GM23338 (cell line): ENCODE measurements at places on chromosomes 6 and 20.

GRCh38 chr20:50044353-50044960 lies 61.7 kb downstream of the SNAI1 start:
- DNase-seq, result no peak

GRCh38 chr6:115194981-115195638 lies 852.3 kb upstream of the HS3ST5 start:
- no peak for DNase-seq

- no peak for DNase-seq
Measured at GRCh38 chr20:22904905-22905304, 130.2 kb upstream of the SSTR4 start.

GRCh38 chr20:16143596-16143995 lies 429.7 kb downstream of the KIF16B start:
- DNase-seq, result no peak

DNA sequence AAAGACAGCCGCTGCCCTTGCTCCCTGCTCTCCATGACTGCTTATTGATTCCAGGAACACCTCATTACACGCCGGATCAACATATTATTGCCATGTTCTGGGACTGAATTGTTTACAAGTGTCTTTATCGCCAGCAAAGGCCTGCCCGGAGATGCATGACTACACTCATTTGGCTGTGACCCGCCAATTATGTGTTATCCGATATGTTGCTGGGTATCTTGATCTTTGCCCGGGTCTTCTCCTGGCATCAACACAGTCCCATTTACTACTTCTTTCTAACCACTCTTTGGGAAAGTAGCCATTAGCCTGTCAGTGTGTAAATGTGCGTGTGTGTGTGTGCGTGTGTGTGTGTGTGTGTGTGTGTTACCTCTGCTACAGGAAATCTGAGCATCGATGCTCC lies 15.4 kb downstream of the LINC00237 start:
- no peak for DNase-seq

DNA sequence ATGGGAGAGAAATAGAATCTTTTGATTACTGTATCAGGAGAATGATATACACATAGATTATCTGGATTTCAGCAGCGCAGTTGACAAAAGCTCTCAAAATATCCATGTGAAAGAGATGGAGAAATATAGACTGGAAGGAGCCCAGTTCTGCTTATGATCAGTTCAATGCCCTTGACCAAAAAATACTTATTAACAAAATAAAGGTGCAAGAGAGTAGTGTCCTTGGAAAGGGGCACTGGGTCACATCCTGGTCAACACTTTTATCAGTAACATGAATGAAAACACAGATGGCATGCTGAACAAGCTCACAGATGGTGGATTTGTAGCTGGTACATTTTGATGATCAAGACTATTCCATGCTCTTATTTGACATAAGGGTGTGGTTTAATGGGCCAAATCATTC lies 63.9 kb upstream of the PLEKHG1 start:
- DNase-seq, result no peak

DNA sequence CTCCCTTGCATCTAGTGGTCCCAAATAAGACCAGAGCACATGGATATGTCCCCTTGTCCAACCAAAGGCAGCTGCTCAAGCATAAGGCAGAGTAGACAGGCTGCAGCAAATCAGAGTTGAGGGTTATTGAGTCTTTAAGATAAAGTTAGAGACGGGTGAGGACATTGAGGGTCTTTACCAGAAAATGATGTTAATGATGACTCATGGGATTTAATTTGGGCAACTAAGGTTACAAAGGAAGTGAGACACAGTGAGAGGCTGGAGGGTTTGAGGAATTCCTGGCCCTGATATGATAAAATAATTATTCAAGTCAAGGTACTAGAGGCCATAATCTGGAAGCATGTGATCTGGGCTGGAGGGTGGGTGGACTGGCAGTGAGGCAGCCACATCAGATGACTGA lies 133.6 kb downstream of the ALDH8A1 start:
- no peak for DNase-seq

- no peak for DNase-seq
Measured at GRCh38 chr6:36377594-36377993, 9.9 kb downstream of the ETV7 start.
